ENCODE measurements at places on chromosomes 5 and 9.

DNA sequence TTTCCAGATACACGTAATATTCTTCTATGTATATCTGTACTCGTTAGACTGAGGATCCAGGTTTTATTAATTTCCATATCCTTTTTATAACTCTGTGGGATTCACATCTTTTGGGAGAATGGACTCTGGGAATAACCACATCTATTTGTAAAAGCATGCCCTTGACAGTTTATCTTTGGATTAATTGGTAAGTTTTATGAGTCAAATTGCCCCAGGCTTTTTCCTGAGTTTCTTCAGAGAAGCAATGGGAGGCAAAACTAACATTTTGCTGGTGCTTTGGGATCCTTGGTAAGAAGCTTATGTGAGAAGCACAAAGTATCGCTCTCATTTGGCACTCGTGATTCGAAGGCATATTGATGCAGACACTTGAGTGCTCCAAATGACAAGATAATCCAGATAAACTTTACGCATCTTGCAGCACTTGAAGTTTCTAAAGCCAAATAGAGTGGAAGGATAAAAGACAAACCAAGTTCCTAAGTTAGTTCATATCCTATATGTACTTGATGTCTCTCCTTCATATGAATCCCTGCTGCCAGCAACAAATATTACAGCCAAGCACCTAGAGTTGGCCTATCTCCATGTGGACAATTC is 324.7 kb downstream of the TLE4 start:
- no peak for DNase-seq

- DNase-seq = no peak
Observed at GRCh38 chr9:90735952-90736351, 65.7 kb upstream of the SYK start.

- DNase-seq = no peak
Observed at GRCh38 chr5:178308541-178309092, 76.0 kb upstream of the PHYKPL start.

- DNase-seq = no peak
Observed at GRCh38 chr5:142478113-142478512, 153.3 kb upstream of the SPRY4 start.

GRCh38 chr5:307794-308579 is 13.5 kb upstream of the AHRR start:
- no peak for DNase-seq

DNA sequence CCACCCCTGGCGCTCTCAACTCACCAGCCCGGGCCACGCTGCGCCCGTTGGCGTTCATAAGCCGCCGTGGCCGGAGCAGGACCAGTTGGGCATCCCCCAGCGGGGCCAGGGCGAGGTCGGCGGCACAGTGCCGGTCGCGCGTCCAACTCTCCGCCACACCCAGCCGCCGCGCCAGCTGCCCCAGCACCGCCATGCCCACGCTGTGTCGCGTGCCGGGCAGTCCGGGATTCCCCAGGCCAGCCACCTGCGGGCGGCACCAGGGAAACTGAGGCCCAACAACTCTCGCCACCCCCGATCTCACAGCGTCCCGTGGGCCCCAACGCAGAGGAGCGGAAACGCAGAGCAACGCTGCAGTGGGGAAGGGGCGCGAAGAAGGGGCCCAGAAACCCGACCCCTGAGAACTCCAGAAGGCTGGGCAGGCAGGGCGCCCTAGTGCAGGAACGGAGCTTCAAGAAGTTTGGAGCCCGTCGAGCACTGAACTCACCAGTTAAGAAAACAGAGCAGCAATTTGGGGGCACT is 453 bp downstream of the PTRH1 start:
- DNase-seq = no peak

DNA sequence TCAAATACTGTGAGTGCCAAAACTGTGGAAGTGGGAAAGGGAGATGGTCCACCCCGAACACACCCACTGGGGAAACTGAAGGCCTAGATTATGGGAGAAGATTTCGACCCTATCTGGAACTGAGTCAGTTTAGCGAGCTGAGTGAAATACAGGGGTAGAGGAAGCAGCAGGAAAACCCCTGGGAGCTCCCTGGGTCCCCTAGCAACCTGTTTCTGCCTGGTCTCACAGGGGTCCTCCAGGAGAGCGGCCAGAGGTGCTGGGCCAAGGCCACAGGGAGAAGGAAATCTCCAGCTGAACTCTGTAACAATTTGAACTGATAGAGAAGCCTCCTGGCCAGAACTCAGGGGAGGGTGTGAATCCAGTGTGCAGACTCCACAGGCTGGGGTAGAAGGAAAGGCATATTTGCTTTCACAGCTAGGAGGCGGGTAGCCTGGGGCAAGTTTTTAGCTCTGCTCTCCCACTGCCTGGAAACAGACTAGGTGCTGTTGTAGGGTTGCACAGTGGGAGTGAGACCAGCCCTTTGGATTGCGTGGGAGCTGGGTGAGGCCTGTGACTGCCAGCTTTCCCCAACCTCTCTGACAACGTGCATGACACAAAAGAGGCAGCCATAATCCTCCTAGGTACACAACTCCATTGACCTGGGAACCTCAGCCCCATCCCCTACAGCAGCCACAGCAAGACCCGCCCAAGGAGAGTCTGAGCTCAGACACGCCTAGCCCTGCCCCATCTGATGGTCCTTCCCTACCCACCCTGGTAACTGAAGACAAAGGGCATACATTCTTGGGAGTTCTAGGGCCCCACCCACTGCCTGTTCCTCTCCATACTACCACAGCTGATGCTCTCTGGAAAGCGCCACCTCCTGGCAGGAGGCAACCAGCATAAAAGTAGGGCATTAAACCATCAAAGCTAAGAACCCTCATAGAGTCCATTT is 78.8 kb upstream of the GPBP1 start:
- DNase-seq = no peak

DNA sequence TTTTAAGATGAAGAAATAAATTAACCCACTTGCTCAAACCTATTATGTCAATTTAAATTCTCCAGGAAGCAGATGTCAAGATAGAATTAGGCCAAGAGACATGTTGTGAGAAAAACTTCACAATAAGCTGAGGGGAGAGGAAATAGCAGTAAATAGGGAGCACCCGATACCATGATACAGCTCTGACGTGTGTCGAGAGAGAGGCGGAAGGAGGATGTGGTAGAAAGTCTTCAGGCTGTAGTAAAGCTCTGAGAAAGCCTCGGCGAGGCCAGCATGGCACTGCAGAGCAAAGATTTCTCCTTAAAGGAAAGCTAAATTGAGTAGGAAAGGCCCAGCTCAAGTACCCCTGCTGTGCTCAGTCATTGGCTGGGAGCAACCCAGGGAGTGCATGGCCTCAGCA is 6.0 kb upstream of the PUM3 start:
- DNase-seq = no peak

DNA sequence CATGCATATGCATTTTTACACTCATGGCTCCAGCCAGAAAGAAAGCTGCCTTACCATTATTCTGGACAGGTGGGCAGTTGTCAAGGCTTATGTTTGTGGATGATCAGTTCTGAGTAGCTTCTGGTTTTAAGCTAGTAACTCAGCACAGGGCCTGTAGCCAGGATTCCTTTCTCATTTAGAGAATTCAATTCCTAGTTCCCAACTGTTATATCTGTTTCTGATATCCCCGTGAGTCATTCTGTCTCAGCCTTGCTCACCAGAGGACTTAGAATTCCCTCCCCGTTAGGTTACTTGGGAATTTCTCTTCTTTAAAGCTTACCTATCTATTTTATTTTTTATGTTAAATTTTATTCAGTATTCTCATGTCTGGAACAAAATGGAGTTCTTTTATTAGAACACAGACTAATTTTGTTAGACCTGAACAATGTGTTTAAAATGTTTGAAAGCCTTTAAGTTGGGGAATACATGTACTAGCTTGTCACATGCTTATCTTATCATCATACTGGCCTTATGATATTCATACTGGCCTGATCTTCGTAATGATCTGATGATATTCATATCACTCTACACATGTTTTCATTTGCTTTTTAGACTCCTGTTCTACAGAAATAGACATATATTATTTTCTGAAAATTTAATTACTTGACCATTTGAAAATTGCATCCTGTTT is 47.1 kb downstream of the CAST start:
- no peak for DNase-seq

DNA sequence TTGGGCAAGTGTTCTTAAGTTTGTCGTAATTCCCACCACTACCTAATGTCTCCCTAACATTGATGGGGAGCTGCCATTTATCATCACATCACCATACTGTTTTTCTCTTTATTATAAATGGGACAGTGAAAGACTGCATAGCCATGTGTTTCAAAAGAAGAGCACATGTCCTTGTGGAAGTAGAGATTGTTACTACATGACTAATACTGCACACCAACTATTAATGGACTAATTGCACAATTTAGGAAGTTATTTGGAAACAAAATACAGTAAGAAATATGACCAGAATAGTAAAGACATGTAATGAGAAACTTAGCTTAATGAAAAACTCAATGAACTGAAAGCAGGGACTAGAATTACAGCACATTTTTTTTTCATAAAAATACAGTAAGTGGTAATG is 12.0 kb upstream of the ELOVL7 start:
- peak; percentile 73 for DNase-seq

- no peak for DNase-seq
Observed at GRCh38 chr5:99646011-99646647, 717.3 kb upstream of the CHD1 start.

DNA sequence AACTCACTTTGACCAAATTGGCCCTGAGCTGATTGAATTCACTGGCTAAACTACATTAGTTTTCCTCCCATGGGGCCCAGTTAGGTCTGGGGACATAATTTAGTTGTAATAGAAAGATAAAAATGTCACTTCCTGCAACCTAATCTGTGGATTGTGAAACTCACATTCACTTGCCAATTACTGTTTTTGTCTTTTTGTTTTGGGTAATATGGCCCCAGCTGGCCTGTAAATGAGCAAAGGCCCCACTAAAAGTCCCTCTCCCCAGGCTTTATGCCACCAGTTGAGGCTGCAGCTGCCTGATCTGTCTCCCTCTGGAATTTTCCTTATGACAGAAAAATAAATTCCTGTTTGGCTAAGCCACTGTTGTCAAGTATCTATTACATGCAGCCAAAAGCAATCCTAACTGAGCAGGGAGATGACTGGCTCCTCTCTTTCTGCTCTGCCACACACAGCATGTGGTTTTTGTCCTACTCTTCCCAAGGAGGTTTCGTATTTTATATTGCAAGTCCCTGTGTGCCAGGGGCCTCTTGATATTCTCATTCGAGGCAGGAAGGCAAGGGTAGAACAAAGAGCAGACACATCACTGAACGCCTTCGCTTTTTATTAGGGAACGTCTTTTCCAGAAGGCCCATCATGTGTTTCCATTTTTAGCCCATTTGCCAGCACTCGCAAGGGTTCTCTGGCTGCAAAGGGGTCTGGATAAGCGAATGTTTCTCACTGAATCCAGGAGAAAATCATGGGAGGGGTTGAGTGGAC is 24.1 kb upstream of the SLC25A48 start:
- no peak for DNase-seq

DNA sequence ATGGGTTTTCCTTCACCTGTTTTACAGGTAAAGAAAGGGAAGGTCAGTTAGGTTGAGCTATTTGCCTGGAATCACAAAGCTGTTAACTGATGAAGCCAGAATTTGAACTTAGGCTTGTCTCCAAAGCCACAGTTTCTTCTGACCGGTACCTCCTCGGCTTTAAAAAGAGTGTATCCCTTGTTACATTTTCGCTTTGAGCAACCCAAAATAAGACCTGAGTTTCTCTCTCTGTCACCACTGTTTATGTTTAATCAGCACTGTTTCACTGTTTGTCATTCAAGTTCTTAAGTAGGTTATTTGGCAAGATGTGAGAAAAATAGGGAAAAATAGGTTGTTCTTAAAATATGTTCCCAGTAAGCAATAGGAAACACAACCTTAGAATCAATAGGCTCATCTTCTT is 84.6 kb downstream of the VCAN start:
- DNase-seq = no peak

GRCh38 chr5:149831492-149831891 is 101.4 kb downstream of the PPARGC1B start:
- DNase-seq = no peak

- no peak for DNase-seq
Observed at GRCh38 chr9:86021166-86021565, 78.2 kb downstream of the GOLM1 start.

GRCh38 chr5:82719368-82719767 is 357.8 kb downstream of the TMEM167A start:
- DNase-seq = no peak

- no peak for DNase-seq
Observed at GRCh38 chr9:37976714-37977477, 73.0 kb upstream of the SLC25A51 start.

GRCh38 chr5:160029004-160029403 is 20.1 kb downstream of the TTC1 start:
- no peak for DNase-seq

GRCh38 chr9:112119225-112120029 is 55.7 kb downstream of the SUSD1 start:
- DNase-seq = no peak

GRCh38 chr9:98575379-98576346 is 133.1 kb downstream of the GABBR2 start:
- DNase-seq = peak; percentile 54

GRCh38 chr5:135329066-135329912 is 69.7 kb downstream of the MACROH2A1 start:
- DNase-seq = no peak

- DNase-seq = peak; percentile 45
Observed at GRCh38 chr5:171850324-171850947, 64.8 kb downstream of the SMIM23 start.

DNA sequence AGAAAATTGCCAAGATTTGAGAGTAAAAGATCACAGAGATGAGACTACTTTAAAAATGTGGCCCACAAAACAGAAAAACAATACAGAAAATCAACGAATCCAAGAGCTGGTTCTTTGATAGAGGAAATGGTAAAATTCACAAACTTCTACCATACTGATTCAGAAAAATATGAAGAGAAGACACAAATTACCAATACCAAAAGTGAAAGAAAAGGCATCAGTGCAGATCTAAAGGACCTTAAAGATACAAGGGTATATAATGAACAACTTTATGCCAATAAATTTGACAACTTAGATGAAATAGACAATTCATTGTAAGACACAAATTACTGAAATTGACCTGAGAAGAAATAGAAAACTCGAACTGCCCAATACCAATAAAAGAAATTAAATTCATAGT is 24.4 kb upstream of the SLC1A1 start:
- DNase-seq = no peak

- DNase-seq = no peak
Observed at GRCh38 chr9:23117616-23118015, 671.0 kb downstream of the DMRTA1 start.

GRCh38 chr9:100428871-100429654 is 2.1 kb downstream of the MSANTD3 start:
- no peak for DNase-seq

- no peak for DNase-seq
Observed at GRCh38 chr9:89690334-89690912, 85.6 kb downstream of the GADD45G start.

GRCh38 chr5:135559354-135559753 is 19.4 kb downstream of the CXCL14 start:
- no peak for DNase-seq

DNA sequence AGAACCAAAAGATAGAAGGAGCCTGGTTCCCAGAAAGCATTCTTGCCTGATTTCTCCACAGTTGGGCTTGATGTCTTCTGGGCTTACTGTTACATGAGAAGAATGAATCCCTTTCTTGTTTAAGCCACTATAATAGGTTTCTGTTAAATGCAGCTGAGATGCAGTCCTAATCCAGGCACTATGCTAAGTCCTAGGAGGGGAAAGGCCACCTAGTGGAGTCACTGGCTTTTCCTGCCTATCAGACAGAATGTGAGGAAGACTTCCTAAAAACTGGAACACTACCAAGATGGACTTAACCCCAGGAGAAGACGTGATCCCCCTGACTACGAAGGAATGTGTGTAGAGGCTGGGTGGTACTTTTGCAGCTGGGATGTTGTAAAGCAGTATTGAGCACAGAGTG is 34.3 kb upstream of the FSD1L start:
- DNase-seq = no peak
